ENCODE measurements at places on chromosomes 12 and 14.

DNA sequence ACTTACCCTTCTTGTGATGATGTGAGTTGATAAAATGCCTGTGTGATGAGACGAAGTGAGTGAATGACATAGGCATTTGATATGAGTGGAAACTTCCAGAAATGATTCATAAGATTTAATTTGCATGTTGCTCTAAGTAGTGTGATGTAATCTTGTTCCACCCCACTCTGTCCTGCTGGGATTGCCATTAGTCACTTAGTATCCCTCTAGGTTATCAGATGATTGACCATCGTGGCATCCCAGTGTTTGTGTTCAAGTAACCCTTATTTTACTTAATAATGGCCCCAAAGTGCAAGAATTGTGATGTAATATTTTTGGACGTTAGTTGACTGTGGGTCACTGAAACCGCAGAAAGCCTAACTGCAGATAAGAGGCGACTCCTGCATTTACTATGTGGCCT, 214.4 kb upstream of the DIO2 start:
- DNase-seq = peak; percentile 21

DNA sequence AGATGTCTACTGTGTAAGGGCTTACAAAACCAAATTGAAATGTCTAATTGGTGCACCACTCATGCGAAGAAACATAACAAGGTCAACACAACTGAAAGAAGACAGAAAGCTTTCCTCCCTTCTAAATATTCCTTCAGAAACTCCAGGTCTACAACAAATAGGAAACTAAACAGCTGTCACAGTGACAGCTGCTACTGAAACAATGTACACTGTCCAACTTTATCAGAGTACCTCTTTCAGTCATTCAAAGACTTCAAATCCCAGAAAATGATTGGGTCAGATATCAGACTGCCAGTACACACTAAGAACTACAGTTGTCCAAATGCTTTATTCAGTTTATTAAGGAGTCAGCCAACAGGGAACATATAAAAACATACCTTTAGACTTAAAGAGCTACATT, 35.2 kb downstream of the CEP128 start:
- no peak for DNase-seq

GRCh38 chr12:108833757-108834472, 23.5 kb downstream of the SSH1 start:
- peak; percentile 47 for DNase-seq

DNA sequence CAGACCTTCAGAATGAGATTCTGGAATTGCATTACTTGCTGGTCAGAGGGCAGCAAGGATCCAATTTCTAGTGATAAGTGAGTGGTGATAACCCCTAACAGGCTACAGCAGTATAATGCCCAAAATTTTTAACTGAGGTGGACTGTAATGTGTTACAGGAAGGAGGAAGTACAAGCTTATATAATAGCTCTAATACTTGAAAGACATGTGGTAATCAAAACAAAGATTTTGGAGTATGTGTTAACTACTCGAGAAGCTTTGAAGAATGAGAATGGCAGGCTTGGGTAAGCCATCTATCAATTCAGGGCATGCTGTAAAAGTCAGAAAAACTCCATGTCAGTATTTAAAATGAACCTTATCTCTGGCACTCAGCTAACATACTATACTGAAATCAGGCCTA, 70.5 kb downstream of the ANKS1B start:
- no peak for DNase-seq

DNA sequence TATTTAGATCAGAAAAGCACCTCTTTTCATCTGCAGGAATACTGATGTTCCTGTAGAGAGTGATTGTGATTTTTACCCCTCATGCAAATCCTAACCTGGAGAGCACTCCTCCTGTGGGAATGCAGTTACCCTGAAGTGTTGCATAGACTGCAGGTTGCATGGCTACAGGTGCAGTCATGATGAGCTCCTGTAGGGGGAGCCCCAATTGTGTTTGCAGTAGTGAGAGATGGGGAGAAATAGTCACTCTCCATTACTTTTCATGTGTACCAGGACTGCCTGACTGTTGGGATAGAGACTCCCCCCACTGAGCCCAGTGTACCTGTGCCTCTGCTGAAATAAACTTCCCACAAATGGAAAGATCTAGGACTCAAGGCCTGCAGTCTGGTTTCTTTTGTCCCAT, 1086.5 kb downstream of the SLC6A15 start:
- no peak for DNase-seq

Measured in gastrocnemius medialis (tissue), 4 donors.